ENCODE measurements at places on chromosomes 12 and 14.

GRCh38 chr14:99651953-99652746 lies 7.2 kb downstream of the HHIPL1 start:
- no peak for DNase-seq

DNA sequence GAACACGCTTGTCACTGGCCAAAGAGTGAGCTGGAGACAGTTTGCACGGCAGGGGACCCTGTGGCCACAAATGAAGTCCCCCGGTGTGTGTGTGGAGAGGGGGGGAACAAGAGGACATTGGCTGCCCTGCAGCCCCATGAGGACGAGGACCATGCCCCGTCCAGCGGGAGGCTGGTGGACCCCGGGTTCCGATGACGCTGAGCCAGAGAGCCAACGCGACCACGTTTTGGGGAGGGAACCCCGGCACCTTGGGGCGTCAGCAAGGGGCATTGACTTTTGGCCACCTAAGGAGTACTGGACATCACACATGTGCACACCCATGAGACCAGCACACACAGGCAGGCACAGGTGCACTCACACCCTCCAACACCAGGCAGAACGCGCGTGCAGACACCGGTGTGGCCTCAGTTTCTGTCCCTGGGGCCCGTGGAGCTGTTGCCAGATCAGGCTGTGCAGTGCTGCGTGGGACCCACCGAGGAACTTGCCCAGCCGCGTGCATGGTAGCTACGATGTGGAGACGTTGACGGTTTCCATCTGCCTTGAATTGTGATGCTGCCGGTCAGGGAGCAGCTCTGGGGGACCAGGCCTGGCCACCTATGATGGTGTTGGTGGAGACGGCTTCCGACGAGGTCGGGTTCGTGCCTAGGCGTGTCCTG lies 26.5 kb downstream of the NOC4L start:
- no peak for DNase-seq

- no peak for DNase-seq
These were observed 42.1 kb downstream of the TSPAN9 start for GRCh38 chr12:3119192-3119755.

- DNase-seq = no peak
These were observed 10.7 kb downstream of the TBX3 start for GRCh38 chr12:114673169-114673833.

GRCh38 chr12:120181991-120182631 lies 12.4 kb downstream of the GCN1 start:
- no peak for DNase-seq

- DNase-seq = no peak
These were observed 85.1 kb downstream of the DIP2B start for GRCh38 chr12:50589650-50590435.

GRCh38 chr14:92670160-92670559 lies 78.3 kb downstream of the LGMN start:
- DNase-seq = no peak

- DNase-seq = no peak
These were observed 822.8 kb downstream of the GALC start for GRCh38 chr14:87170179-87170578.

DNA sequence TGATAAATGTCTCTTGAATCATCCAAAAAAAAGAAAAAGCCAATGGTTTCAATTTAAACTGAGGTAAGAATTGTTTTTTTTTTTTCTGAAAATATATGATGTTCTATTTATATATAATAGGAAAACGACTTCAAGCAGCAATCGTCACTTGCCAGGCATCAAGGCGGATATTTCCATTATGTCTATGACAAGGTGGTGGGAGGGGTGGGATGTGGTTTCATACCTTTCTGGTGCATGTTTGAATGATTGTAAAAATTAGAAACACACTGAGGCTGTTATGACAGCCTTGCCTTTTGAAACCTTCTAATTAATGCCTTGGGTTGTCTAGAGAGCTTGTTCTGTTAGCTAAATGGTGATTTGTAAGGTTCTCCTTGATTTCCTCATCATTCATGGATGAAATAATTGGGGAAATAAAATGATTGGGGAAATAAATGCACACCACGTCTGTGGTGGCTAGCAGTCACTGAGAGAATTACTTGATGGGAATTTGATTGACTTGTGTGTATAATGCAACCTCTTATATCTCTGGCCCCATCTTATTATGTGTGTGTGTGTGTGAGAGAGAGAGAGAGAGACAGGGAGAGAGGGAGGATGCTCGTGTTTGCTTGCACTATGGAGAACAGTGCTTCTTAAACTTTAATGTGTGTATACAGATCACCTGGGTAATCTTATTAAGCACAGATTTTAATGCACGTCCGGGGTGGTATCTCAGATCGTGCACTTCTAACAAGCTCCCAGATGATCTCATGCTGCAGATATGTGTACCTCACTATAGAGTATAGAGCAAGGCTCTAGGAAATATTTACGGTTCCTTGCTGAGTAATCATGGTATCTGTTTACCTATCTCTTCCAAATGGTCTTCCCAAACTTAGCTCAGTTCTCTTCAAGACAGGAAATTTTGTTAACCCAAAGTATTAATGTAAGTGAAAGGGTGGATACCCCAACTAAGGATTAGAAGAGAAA lies 502.6 kb downstream of the DIO2 start:
- no peak for DNase-seq

DNA sequence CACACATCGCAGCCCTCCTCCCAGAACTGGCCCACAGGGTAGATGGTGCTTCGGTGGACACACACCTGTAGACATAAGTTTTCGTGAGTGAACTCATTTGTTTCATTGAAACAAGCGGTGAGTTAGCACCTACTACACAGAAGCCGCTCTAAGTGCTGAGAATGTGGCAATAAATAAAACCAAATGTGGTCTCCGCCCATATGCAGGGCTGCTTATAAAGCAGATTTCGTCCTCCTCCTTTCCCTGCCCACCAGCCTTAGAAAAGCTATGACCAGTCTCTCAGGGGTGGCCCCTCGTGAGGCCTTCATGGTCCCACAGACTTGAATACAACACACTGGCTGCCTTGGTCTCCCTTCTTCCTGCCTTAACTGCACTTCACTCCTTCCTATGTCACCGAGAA lies 31.1 kb upstream of the ANO2 start:
- DNase-seq = no peak

- DNase-seq = no peak
These were observed 10.4 kb downstream of the ACTN1 start for GRCh38 chr14:68968721-68969120.

DNA sequence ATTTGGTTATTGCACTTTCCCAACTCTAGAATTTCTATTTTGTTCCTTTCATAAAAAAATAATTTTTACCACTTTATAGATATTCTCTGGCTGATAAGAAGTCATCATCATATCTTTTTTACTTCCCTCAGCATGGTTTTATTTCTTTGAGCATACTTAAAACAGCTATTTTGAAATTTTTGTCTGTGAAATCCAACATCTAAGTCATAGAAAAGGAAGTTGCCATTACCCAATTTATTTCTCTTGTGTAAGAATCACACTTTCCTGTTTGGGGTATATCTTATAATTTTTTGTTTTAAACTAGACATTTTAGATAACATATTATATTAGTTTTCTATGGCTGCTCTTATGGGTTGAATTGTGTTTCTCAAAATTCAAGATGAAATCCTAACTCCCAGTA lies 400.2 kb upstream of the OR4E1 start:
- no peak for DNase-seq

DNA sequence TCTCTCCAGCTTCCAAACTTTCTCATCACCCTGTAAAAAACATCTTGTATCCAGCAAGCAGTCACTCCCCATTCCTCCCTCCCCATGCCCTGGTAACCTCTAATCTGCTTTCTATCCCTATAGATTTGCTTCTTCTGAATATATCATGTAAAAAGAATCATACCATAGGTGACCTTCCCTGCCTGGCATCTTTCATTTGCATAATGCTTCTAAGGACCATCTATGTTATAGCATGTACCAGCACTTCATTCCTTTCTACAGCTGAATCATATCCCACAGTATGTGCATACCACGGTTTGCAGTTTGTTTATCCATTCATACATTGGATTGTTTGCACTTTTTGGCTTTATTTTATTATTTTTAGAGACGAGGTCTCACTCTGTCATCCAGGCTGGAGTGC lies 22.9 kb upstream of the VPS37B start:
- DNase-seq = no peak

DNA sequence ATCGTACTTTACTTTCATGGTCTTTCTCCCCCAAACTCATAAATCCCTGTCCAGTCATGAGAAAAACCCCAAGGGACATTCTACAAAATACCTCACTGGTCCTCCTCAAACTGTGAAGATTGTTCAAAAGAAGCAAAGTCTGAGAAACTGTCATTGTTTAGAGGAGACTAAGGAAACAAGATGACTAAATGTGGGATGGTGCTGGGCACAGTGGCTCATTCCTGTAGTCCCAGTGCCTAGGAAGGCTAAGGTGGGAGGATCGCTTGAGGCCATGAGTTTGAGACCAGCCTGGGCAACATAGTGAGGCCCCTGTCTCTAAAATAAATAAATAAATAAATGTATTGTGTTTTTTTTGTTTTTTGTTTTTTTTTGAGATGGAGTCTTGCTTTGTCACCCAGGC lies 74.2 kb upstream of the SCAF11 start:
- no peak for DNase-seq

GRCh38 chr14:100807979-100808734 lies 17.8 kb upstream of the MEG3 start:
- DNase-seq = no peak

- DNase-seq = no peak
These were observed 195.0 kb upstream of the FOXG1 start for GRCh38 chr14:28571636-28572035.

DNA sequence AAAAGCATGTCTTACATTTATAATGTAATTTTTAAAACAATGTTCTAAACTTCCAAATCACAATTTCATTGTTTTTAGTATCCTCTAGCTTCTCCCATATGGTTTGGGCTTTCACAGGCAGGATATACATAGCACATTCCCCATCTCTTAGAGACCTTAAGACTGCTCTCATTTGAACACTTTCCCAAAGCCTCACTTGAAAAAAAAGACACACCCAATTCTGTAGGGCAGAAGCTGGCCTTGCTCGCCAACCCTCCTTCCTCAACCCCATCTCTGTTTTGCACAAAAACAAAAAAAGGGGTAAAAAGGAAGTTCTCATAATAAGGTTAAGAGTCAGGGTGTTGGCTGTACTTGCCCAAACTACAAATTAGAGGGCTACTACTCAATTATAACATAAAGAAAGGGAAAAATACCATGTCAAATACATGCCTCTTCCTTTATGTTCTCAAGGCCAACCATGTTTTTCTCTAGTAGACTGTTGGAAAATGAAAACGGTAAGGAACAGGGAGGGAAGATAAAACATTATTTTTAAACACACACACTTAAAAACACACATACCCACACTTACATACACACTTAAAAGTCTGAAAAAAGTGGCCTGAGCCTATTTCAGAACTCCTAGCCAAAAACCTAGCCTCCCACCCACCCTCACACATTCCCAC lies 9.9 kb upstream of the KANSL2 start:
- DNase-seq = no peak

DNA sequence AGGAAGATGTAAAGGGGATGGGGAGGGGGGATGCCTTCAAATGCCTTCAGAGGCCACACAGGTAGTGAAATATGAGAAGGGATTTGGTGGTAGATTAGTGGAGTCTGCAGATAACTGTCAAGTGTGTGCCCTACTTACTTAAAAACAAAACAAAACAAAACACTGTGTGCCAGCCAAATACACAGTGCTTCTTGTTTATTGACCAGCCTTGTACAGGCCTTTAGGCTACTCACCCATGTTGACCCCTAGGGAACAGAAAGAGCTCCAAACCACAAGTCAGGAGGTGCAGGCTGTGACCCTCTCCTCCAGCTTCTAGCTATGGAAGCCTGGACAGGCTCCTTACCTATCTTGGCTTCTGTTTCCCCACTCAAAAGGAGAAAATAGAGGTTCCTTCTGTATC lies 562.0 kb downstream of the ETNK1 start:
- DNase-seq = no peak

DNA sequence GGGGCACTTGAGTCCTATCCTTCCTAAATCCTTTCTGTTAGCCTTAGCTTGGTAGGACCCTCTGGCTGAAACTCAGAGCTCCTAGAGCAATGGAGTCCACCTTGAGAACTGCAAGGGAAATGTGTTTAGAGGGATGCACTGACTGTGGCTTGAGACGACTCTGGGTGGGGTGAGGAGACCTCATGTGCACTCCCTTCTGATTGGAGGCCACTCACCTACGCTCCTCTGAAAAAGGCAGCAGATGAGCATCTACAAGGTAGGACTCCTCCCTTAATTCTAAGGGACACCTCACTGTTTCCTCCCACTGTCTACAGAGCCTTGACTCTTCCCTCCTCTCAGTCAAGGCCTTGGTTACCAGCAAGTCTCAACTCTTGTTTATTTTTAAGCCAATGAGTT lies 1.0 kb downstream of the MAP3K12 start:
- no peak for DNase-seq

DNA sequence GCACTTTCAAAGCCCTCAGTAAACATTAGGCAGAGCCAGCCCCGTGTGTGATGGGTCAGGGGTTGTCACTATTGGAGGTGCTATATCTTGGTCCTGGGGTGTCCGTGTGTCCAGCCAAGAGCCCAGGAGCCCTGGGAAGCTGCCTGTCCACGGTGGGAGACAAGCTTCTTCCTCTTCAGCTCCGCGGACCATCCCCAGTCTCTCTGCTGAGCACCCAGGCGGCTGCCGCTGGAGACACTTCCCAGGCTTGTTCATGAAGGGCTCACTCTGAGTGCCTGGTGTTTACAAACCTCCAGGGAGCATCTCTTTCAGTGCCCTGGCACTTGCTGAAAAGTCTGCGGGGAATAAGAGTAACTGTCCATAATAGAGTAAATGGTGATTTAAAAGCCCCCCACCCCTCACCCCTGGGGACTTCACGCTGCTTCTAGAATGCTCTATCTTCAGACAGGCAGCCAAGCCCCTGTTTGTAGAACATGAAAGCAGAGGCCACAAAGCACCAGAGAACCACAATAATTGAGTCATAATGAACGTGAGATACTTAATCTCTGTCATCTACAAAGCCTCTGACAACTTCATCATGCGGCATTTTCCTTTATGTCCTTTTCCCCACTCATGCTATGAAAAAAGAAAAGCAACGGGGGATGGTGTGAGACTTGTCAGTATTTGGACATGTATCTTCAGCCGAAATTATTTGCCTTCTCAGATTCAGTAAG lies 178.6 kb downstream of the TMEM132C start:
- DNase-seq = no peak

DNA sequence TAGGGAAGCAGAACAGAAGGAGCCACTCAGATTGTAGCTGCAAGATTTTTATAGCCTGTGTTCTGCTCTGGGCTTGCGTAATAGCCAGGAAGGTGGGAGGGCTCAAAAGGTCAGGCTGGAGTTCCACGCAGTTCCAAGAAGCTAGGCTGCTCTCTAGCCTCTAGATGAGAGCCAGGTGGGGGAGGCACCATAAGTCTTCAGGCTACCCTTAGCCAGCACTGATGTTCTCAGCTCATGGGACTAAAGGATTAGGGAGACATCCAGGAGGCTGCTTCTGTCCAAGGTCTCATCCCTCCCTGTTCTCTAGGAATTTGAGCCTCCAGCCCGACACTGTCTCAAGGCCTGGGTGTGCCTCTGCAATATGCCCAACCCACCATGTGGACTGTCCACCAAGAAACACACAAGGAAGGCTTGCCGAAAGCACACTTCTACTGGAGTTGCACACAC lies 1.7 kb downstream of the LMBR1L start:
- DNase-seq = no peak
